ENCODE measurements at places on chromosomes 5 and 9.

DNA sequence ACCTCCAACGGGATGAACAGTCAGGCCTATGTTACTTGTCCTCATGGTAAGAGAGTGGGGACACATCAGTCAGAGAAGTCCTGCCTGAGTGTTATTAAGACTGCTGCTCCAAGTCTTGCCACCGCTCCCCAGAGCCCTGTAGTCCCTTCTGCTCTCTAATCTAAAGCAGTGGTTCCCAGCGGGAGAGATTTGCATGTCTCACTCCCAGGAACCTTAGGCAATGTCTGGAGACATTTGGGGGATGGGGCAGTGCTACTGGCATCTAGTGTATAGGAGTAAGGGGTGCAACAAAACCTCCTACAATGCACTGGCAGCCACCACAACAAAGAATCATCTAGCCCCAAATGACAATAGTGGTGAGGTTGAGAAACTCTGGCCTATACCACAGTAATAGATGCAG is 2.6 kb upstream of the SVEP1 start:
- DNase-seq = no peak

DNA sequence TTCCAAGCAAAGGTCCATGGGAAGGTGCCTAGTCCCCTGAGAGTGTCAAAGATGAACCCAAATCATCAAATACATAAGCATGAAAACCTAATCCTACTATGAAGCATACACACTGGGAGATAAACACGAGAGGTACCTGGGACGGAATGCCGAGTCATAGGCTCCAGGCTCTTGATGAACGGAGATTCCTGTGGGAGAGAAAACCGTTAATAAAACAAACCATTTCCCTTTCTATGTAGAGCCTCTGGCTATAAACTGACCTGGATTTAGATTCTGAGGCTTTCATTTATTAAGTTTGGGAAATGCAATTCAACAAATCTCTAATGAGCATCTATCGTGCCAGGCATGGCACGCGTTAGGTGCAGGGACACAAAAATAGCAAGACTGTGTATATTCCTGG is 206.4 kb upstream of the IL12B start:
- no peak for DNase-seq

GRCh38 chr5:84623019-84623418 is 238.3 kb upstream of the EDIL3 start:
- no peak for DNase-seq

DNA sequence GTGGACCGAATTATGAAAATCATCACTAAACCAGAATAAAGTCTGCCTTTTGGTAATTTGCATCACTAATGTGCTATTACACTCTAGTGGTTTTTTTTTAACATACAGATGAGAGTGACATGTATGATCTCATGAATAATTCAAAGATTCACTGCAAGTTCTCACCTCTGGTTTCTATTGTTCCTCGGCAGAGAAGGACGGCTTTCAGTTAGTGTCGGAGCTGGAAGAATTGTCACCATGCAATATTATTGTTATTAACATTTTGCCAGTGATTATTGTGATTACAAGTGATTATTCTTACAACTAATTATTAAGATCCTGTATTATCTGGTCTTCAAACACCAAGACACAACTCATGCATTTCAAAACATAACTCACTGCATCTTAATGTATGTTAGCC is 366.6 kb upstream of the RPS23 start:
- DNase-seq = no peak

GRCh38 chr5:174231956-174232487 is 186.5 kb downstream of the NSG2 start:
- DNase-seq = no peak

DNA sequence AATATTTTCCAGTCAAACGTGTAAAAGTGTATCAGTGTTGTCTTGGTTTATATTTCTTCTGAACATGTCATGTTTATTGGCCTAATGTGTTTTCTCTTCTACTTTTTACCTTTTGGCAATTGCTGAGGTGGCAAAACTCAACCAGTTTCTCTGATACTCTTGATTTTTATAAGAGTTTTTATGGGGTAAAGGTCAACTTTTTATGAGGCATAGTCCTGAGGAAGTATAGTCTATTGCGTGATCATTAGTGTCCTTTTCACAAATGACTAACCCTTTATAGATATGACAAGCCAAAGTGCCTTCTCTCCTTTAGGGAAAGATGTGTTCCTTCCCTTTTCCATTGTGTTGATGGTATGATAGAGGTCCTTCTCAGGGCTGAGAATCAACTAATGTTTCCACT is 32.9 kb downstream of the OCLN start:
- DNase-seq = no peak

DNA sequence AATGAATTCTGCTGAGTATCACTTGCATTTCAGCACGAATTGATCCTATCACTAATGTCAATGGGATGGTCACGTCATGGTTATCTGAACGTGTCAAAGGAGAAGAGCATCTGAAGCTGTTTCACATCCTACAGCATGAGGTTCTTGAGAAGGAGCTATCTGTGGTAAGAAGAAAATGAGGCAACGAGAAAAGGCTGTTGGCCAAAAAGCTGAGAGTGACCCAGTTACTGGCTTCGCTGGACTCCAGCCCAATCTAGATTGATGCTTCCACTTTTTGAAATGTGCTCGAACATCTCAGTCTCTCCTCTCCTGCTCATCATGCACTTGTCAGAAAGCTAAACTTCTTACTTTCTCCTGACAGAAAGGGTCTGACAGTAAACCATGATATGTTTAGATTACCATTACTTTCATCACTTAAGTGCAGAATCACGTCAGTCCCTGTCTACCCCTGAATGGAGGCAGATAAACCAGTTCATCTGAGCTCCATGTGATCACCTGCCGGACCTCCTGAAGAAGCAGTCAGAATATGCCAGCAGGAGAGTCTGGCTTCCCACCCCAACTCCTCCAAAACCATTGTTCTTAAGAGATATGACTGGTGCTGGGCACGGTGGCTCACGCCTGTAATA is 22.5 kb downstream of the MGAT1 start:
- no peak for DNase-seq

DNA sequence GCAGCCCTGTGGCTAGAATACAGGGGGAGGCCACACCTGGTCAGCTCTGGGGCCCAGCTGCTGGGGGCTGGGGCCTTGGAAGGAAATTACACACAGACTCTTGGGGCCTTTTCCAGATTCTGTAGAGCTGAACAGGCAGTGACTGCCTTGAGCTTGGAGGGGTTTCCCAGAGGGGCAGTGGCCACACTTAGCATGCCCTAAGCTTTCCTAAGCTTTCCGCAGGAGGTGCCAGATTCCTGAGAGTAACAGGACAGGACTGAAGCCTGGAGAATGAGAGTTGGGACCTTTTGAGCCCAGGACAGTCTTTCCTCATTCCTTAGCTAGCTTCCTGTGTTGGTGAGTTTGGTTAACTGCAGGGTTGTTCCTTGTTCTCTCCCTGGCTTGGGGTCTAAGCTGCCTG is 1.4 kb downstream of the TBC1D13 start:
- DNase-seq = no peak

- no peak for DNase-seq
These were observed 48.7 kb upstream of the ZNF366 start for GRCh38 chr5:72555871-72556270.

GRCh38 chr5:154780128-154780527 is 25.0 kb downstream of the LARP1 start:
- DNase-seq = no peak
